Activated CD4-positive, alpha-beta T cell treated with anti-CD3 and anti-CD28 coated beads, Interleukin-2, amount 50 U/mL, for 4 hours (primary cell): ENCODE measurements at places on chromosomes 13 and 19.

- DNase-seq = peak; percentile 45
Measured at GRCh38 chr19:19053508-19054314, 10.1 kb upstream of the SLC25A42 start.

GRCh38 chr19:11264452-11265176 is 2.3 kb upstream of the DOCK6 start:
- no peak for DNase-seq

GRCh38 chr13:100493418-100493817 is 95.2 kb downstream of the GGACT start:
- DNase-seq = no peak

DNA sequence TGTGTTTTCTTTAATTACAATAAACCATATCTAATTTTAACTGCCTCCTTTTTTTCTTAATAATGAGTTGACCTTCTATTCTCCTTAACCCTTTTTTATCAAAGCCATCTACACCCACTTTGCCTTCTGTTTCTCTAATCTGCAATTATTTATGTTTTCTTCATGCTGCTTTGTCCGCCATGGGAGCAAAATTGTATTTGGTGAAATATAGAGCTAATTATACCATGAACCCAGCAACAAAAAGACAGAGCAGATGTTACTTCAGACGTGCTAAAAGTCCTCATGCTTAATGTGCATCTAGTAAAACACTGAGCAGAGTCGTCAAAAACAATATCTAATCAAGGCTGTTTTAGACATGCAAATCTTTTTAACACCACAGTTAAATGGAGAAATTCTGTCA is 264.7 kb downstream of the DACH1 start:
- no peak for DNase-seq

- no peak for DNase-seq
Measured at GRCh38 chr19:48121909-48122371, 11.3 kb upstream of the PLA2G4C start.

DNA sequence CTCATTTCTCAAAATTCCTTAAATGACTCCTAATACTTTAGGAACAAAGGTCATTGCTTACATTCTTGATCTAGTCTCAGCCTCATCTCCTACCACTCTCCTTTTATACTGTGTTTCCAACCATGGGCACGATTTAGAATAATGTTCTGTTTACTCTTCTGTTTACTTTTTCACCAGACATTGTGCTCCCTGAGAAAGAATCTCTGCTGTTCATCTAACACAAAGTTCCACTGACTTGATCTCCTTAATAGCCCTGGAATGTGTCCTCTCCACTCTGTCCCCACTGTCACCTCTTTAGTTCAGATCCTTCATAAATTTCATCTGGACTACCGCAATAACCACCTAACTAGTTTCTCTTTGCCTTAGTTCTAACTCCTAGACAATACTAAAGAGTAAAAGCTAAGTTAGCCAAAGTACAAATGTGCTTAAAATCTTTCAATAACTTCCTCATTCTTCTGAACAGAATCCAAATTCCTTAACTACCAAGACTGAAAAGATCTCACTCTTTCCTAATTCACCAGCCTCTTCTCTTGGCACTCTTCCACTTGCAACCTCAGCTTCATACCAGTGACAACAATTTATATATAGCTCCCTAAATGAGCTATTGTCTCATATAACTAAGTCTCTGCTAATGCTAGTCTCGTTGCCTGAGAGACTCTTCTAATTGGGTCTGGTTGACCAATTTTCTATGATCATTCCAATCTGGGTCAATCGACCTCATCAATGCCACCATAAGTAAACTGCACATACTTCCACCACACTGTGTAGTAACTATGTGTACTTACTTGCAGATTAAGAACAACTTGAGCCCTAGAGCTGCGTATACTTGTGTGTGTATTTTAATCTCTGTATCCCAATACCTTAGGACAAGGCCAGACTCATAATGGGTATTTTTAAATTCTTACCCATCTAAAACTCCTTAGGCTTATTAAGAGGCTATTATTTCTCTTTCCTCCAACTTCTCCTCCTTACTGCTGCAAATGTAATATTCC is 179.9 kb downstream of the VWA8 start:
- DNase-seq = no peak

GRCh38 chr19:49954092-49954829 is 6.7 kb downstream of the SIGLEC11 start:
- no peak for DNase-seq

- DNase-seq = no peak
Measured at GRCh38 chr13:94435604-94436226, 43.8 kb downstream of the DCT start.

DNA sequence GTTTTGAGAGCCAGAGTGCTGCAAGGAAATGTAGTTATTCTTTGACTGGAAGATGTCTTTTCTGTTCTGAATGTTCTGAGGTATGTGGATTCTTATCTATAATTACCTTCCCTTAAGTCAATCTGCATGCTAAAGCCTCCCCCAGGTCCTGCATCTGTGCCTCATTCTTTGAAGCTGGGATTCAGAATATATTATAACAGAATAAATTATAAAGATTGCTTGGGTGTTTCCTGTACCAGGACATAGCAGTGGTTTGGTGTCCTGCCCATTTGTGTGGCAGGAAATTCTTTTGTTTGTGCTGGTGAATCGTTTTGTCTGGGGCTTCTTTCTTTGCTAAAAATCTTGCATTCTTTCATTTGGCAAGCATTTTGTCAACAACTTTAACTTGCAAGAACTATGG is 60.2 kb downstream of the ITGBL1 start:
- no peak for DNase-seq

DNA sequence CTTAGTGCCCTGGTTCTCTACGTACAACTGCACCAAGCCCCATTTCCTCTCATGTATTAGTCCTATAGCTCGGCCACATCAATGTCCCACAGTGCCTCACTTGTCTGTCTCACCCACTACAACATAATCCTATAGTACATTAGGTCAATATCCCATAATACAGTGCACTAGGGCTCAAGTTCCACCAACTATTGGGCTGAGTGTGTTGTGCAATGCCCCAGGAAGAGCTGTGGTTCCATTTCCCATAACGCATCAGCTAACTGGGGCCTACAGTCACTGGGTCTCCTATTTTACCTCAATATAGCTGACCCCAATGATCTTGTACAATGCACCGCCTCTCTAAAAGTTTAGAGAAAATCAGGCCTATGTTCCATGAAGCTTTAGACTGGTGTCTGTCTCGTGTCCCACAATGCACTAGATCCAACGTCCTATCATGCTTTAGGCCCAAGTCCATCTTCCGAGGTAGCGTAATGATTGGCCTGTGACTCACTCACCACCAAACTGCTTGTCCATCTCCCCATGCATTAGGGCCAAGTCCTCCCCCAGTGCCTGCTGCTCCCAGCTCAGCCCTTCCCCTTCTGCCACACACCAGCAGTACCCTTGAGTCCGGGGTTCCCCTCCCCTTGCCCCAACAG is 21.8 kb downstream of the TSKS start:
- DNase-seq = no peak

DNA sequence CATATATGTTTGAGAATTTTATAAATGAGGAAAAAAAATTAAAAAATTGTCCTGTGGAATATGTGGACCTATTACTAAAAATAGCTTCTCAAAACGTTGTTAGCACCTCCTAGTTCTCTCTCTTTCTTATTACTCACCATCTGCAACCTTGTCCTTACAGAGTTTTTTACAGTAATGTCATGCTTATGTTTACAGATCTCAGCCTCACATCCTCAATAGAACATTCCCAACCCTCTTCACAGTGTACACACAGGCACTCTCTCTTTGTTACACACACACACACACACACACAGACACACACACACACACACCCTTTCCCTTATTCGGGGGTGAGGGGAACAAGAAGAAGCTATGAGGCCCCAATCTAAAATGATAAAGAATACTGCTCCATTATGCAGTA is 197.7 kb downstream of the SLITRK6 start:
- no peak for DNase-seq

GRCh38 chr19:29404951-29405727 is 120.7 kb upstream of the VSTM2B start:
- no peak for DNase-seq

GRCh38 chr13:83086948-83087347 is 795.3 kb downstream of the SLITRK1 start:
- no peak for DNase-seq

DNA sequence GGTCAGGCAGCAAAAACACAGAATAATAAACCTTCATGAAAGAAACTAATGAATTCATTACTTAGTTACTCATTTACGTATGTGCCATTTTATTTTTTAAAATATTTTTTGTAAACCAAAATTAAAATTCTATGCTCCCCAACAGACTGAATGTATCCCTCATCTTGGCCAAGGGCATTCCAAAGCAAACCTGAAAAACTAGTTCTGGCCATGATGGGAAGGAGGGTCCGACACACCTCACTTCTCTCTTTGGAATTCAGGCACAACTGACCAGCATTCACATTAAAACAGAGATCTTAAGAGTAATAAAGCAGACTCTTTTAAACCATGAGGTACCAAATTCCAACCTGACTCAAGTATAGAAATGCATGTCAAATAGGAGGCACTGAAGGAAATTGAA is 1576.9 kb upstream of the SPRY2 start:
- DNase-seq = no peak

GRCh38 chr13:34076943-34077703 is 259.2 kb downstream of the RFC3 start:
- DNase-seq = no peak

DNA sequence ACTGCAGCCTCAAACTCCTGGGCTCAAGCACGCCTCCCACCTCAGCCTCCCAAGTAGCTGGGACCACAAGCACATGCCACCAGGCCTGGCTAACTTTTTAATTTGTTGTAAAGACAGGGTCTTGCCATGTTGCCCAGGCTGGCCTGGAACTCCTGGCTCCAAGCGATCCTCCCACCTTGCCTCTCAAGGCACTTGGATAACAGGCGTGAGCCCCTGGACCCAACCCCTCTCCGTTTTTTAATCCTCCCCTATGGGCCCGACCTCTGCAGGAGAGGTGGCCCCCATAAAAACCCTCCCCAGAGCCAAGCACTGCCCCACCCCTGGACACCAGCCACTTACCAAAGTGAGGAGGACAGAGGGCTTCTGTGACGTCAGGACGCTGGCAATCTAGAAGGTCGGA is 28.6 kb downstream of the PEPD start:
- no peak for DNase-seq

GRCh38 chr13:87894059-87894458 is 222.9 kb downstream of the SLITRK5 start:
- DNase-seq = no peak

GRCh38 chr19:49556412-49557398 is 23.7 kb downstream of the NOSIP start:
- DNase-seq = no peak

DNA sequence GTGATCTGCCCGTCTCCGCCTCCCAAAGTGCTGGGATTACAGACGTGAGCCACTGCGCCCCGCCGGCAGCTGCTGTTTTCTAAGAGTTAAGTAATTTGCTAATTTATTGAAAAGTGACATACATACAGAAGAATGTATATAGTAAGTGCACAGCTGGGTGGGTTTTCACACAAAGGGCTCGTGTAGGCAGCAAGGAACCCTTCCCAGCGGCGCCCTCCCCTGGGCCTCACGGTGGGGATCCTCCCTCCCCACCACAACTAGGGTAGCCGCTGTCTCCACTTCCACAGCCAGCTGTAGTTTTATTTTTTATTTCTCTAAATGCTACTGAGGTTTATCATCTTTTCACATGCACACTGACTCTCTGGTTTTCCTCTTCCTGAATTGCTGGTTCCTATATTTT is 64.9 kb downstream of the CRYL1 start:
- no peak for DNase-seq

DNA sequence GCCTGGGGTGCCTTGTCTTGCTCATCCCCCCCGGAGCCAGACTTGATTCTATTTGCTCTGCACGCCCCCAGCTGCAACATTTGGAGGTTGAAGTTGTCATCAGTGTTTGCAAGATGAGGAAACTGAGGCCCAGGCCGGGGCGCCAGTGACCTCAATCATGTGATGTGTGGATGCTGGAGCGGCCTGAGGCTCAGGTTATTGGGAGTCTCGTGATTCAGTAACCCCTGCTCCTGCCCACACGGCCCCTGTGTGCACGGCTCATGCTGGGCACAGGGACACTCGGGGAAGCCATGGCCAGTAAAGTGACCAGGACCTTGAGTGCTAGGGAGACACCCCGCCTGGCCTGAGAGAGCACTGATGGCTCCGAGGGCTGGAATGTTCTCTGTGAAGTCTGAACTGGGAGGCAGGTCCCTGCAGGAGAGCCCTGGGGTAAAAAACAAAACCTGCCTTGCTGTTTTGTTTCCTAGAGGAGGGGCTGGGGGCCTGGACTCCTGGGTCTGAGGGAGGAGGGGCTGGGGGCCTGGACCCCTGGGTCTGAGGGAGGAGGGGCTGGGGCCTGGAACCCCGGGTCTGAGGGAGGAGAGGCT is 1.9 kb downstream of the FGF21 start:
- DNase-seq = no peak

GRCh38 chr13:113001241-113002140 is 32.5 kb downstream of the MCF2L start:
- DNase-seq = no peak

GRCh38 chr19:46426506-46427162 is 2.1 kb downstream of the PNMA8C start:
- no peak for DNase-seq

DNA sequence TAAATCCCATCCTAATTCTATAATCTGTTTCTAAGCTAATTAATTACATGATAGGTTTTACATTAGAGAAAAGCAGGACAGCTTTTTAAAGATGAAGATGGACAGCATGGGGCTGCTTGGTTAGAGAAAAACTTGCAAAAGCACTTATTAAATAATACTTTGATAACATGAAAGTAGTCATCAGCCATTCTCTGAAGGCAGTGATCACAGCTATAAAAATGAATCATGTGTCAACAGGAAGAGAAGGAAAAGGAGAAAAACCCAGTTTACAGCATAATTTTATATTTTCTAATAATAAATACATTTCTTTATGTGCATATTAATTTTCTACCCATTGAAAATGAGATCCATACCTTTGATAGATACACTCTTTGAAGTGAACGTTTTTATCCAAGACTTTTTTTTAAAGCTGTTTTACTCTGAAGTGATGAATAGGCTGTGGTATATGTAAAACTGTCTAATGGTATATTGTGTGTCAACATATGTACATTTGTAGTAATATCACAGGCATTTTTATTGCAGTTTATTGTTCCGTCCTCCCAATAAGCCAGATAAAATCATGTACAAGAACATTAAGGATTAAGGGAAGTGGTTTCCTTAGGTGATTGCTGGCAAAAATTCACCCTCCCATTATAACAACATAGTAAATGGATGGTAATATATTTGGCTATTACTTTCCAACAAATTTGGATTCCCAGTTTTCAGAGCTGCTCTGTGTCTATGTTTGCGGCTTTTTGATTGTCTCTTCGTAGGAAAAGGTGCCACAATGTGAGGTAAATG is 1.3 kb upstream of the KLF5 start:
- no peak for DNase-seq
